ENCODE measurements at places on chromosomes 5 and 9. TPM values are rescaled to one million over a fixed set of nuclear protein-coding genes. Genes with fewer than 3 reads are reported as not detected.

DNA sequence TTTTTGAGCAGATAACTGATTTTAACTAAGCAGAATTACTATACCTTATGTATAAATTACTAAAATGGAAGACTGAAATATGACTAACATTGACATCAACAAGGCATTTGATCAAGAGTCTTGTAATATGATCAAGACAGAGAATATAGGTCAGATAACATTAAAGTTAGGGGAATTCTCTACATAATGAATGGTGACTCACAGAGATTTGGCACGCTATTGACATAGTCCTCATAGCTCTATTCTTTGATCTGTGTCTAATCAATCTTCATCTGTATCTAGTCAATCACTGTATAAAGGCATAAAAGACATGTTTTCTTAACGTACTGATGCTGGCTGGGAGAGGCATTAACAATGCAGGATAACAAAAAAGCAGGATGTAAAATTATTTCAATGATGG is 17.4 kb downstream of the ABITRAM start:
- no peak for DNase-seq

The TAF1L gene
- total RNA-seq: under 0.01 TPM

DNA sequence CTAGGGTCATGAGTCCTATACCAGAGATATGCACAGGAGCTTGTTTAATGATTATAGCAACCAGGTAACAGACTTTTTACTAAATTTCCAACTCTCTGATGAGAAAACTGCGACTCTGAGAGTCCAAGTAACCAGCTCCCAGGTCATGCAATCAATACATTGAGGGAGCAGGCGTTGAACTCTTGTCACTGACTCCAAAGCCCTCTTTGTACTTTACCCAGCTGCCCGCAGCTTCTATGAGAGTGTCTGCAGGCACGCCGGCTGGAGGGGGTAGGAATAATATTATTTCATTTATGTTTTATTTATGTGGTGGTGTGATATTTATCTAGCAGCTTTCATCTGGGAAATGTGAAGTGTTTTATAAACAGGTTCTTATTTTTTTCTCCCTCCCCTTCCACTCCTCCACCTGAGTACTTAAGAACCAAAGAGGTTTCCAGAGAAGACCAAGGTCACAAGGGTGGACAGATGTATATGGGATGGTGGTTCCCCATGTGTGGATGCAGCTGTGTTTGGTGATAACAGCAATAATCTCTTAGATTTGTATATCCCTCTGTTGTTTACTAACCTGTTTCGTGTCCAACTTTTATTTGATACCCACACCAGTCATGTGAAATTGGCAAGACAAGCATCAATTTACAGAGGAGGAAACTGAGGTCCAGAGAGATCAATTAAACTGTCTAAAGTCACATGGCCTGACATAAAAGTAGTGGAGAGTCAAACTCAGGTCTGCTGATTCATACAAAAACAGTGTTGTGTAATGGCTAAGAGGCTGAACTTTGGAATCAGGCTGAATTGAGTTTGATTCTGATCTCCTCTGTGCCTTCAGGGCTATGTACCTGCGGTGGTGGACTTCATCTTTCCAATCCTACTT is 140.2 kb upstream of the TRIM32 start:
- peak; percentile 87 for DNase-seq

- DNase-seq: no peak
Measured at GRCh38 chr9:87707805-87708506, 18.0 kb upstream of the CTSL start.

The CDH9 gene
- not detected for total RNA-seq

The CDHR2 gene
- not detected for total RNA-seq

DNA sequence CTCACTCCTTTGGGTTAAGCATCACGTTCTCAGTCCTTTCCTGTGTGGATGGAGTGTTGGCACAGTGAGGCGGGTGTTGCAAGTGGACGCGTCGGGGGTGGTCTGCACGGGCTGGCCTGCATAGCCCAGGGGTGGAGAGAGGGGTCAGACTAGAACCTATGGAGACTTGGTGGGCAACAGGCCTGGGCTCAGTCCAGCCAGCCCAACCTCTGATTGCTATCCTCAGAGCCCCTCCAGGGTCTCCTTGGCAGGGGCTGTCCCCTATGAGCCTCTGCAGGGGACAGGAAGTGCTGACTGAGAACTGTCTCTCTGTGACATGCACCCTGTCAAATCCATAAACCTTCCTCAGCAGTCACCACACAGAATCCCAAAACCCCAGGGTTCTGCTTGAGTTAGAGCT is 2.3 kb downstream of the DCANP1 start:
- DNase-seq: no peak

The GRXCR2 gene
- total RNA-seq: not detected

DNA sequence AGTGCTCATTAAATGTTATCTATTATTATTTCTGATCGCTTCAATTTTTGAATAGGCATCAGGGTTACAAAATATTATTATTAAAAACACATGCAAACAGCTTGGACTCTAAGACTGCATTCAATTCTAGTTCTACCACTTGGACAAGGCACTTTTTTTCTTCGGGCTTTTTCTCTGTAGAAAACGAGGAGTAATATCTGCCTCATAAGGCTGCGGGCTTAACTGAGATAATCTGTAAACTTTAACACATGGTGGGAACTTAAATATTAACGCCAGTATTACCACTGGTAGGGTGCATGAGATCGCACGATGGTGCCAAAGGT is 511 bp upstream of the SPDL1 start:
- no peak for DNase-seq

- no peak for DNase-seq
Measured at GRCh38 chr9:99143655-99144054, 38.7 kb downstream of the TGFBR1 start.

GRCh38 chr9:137156567-137157375 is 13.1 kb downstream of the LRRC26 start:
- DNase-seq: no peak

DNA sequence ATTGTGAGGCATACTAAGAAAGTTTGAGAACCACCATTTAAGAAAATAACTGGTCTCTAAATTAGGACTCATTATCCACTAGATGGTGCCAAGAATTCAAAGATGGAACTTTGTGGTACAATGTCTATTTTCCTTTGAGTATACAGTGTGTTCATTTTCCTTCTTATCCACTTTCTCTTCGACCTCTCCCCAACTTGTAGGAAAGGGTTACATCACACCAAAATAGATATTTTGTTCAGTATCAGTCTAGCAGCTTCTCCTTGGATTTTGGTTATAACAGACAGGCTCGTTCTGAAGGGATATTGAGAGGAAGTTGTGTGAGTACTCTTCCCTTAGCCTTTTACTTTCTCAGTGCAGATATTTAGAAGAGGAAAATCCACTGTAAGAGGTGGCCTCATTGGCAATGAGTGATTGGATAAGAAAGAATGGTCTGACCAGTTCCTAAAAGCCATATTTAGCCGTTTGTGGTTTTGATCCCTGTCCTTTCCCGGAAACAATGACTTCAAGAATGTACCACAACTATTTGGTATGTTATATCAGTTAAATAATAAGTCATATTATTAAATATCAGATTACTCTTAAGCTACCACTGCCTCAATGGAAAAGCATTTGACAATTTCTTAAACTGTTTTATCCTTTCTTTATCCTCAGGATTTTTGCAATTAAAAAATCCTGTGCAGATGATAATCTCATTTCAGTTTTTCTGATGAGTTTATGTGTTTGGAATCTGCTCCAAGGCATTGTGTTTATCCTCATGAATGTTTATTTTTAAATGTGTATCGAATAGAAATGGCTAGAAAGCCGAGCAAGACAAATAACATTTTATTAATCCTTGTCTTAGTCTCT is 69.0 kb upstream of the GRAMD2B start:
- DNase-seq: peak; percentile 95

GRCh38 chr9:18333157-18333556 is 140.8 kb upstream of the ADAMTSL1 start:
- DNase-seq: no peak

- DNase-seq: peak; percentile 98
Measured at GRCh38 chr5:100644185-100644584, 109.0 kb downstream of the FAM174A start.

Measured in renal cortical epithelial cell (primary cell).